Activated T-helper 1 cell treated with anti-CD3 and anti-CD28 coated beads, Interleukin-12 subunit alpha, Interleukin-12 subunit beta, Interleukin-2, Interleukin-4 antibody, amounts not matched to agents 30 ng/mL and 10 ng/mL and 1 ng/mL, durations not matched to agents 14 hours and 24 hours and 36 hours (primary cell): ENCODE measurements at places on chromosomes 2 and 18. TPM values are rescaled to one million over a fixed set of nuclear protein-coding genes. Genes with fewer than 3 reads are reported as not detected.

DNA sequence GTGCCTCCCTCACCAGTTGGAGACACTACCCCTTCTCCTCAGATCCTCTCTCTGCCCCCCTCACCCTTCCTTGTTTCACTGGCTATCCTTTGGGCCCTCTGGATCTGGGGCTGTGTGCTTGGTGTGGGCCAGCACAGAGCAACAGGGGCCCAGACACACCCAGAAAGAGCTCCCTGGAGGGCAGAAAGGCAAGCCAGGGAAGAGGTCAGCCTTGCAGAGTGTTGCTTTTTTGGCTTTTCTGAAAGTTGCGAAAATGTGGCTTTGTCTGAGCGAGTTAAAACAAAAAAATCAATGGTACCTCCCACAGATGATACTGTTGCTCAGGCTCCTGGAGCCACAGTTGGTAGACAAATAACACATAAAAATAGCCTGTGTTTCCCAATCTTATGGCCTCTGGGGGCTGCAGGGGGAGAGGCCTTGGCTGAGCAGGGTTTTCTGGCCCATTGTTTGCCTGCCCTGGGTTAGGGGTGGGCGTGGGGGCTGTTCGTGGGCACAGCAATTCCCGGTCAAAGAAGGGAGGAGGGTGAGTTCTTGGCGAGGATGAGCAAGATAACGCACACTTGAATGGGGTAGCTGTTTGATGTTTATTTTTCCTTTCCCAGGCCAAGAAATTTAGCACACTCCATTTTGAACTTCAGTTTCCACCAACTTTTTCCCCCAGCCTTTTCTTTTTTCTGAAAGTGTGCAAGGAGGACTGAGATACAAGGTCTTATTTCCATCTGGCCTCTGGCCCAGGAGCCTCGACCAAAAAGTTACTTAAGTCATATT is 167.0 kb upstream of the HAAO start:
- no peak for DNase-seq

DNA sequence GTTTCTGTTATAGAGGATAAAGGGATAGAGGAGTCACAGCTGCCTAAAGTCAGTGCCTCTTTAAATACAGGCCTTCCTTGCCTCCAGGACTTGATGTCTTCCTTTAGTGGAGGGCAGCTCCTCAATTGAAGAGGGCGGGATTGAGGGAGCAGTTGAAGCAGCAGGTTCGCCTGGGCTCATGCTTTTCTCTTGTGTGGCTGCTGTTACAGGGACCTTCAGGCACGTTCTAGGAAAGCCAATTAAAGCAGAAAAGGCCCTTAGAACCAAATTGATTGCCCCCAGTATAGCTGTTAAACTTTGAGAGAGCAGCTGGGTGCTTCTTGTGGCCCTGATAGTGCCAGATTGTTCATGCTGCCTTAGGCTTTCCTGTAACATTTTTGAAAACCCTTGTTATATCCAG is 42.0 kb upstream of the LTBP1 start:
- no peak for DNase-seq

Gene NT5DC4
- total RNA-seq: not detected in 2 replicates

Gene MARCHF7
- 76.5 and 80.3 TPM in 2 replicates for total RNA-seq

DNA sequence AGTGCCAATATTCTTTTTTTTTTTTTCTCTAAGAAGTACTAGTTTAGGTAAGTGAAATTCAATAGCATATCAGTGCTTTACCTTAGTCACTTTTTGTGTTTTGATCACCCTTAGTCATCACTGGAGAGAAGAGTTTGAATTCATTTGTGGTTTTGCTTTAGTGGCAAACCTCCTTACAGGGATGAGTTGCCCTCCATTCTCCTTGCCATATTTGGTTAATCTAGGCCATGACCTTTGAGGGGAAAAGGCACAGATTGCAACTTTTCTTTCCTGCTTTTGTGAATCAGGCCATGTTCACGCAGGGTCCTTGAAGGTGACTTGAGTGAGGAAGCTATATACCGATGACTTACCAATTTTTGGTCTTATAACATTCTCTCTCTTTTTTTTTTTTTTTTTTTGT is 34.4 kb downstream of the PLEKHA3 start:
- peak; percentile 17 for DNase-seq

- no peak for DNase-seq
These were observed 4.1 kb upstream of the EVA1A start for GRCh38 chr2:75564713-75565359.

GRCh38 chr2:53202063-53202462 is 565.5 kb upstream of the CHAC2 start:
- no peak for DNase-seq

DNA sequence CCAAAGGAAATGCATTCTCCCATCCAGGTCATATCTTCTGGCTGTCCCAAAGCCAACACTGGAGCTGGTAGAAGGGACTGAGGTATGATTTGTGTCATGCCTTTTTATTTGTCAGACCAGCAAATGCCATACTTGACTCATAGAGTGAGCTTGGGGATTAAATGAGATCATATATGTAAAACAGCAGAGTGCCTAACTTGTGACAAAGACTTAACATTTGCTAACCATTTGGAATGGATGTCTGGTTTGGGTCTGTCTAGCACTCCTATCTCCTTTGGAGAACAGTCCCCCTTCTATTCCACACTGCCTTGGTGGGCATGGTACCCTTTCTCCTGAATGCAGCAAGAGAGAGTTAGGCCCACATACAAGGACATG is 128.5 kb upstream of the LGALSL start:
- DNase-seq: no peak

GRCh38 chr2:167543721-167544120 is 655.4 kb downstream of the XIRP2 start:
- DNase-seq: no peak

Gene AQP12B
- not detected in 2 replicates for total RNA-seq

DNA sequence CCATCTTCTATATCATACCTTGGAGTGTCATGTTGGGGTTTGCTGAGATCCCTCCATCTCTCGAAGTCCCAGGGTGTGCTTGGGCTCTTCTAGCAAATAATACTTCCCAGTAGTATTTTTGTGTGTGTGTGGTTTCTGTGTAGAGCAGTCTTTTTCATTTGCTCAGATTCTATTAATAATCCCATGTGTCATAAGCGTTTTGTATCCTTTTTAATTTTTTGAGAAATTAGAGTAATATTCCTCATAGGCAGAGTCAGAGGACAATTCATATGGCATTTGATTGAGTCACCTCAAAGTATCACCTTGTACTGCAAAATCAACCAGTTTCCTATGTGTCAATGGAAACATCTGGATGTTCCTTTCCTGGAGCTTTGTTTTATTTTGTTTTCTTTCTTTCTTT is 37.4 kb upstream of the PPP1R1C start:
- no peak for DNase-seq

Gene SKOR2
- not detected in 2 replicates for total RNA-seq

GRCh38 chr2:402721-403120 is 114.8 kb upstream of the ALKAL2 start:
- DNase-seq: no peak

Gene RNASEH1
- 30.5 and 31.6 TPM in 2 replicates for total RNA-seq

Gene MYL12B
- total RNA-seq: 234 and 235 TPM in 2 replicates

GRCh38 chr2:224951723-224952481 is 90.4 kb downstream of the DOCK10 start:
- no peak for DNase-seq

GRCh38 chr2:80300346-80300745 is 4.2 kb downstream of the LRRTM1 start:
- no peak for DNase-seq

Gene PSD4
- 249 and 257 TPM in 2 replicates for total RNA-seq

Gene RBKS
- total RNA-seq: 0.76 and 0.83 TPM in 2 replicates

DNA sequence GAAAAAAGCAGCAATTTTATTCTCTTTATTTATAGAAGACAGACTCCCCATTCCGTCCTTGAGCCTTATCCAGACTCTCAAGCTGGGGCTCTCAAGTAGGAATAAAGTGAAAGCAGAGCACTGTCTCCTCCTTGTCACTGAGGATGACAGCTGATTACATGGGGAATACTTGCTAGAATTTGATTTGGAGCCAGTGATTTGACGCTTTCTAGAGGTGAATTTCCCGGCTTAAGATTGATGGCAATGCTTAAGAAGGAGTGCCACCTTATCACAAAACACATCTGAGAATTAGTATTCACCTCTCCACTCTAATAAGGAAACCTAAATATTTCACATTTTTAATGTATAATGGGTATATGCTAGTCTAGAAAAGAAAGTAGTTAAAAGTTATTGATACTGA is 135.4 kb upstream of the SLC39A10 start:
- no peak for DNase-seq

- DNase-seq: no peak
These were observed 3.9 kb upstream of the SH3RF3 start for GRCh38 chr2:109124982-109125592.

DNA sequence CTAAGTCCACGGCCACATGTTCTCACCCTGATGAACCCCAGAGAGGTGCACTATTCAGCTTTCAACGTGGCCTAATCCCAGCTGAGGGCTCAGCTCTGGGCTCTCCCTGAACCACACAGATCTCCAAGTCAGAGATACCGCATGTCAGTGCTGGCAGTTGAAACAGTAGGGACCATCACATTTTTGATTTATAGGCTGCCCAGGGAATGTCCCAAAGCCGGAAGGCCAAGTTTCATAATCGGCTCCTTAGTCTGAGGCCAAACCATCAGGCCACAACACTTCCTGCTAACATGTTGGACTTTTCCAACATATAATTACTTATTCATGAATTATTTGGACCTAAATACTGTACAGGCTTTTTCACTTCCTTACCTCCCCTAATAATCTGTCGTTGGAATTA is 91.9 kb upstream of the KLHL29 start:
- DNase-seq: no peak

GRCh38 chr2:144798034-144798433 is 278.1 kb upstream of the ZEB2 start:
- no peak for DNase-seq

GRCh38 chr2:94999431-94999883 is 26.1 kb upstream of the MAL start:
- DNase-seq: no peak

- no peak for DNase-seq
These were observed 31.8 kb downstream of the RNU4ATAC start for GRCh38 chr2:121562269-121563176.

Gene LYG2
- not detected in 2 replicates for total RNA-seq

GRCh38 chr2:195622966-195623365 is 34.1 kb upstream of the SLC39A10 start:
- DNase-seq: no peak

DNA sequence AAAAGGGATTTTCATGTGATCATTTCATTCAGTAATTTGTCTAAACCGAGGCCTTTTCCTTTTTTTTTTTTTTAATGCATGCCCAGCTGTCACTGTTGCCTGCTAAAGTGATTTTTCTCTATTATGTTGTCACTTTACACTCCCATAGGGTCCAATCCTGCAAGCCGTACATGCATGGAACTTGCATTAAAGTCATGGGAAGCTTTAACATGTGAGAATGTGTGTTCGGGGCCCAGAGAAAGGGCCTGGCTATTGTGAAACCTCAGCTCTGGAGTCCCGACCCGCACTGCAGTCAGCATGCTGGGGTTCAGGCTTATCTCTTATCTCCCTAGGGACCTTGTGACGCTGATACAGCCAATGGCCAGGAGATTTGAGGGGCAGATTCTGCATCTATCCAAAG is 474.6 kb downstream of the SLC4A3 start:
- no peak for DNase-seq

- no peak for DNase-seq
These were observed 1272.8 kb upstream of the ZEB2 start for GRCh38 chr2:145792745-145793144.

GRCh38 chr18:36917907-36918306 is 89.0 kb downstream of the KIAA1328 start:
- DNase-seq: no peak

Gene CROCC2
- total RNA-seq: not detected in 2 replicates

DNA sequence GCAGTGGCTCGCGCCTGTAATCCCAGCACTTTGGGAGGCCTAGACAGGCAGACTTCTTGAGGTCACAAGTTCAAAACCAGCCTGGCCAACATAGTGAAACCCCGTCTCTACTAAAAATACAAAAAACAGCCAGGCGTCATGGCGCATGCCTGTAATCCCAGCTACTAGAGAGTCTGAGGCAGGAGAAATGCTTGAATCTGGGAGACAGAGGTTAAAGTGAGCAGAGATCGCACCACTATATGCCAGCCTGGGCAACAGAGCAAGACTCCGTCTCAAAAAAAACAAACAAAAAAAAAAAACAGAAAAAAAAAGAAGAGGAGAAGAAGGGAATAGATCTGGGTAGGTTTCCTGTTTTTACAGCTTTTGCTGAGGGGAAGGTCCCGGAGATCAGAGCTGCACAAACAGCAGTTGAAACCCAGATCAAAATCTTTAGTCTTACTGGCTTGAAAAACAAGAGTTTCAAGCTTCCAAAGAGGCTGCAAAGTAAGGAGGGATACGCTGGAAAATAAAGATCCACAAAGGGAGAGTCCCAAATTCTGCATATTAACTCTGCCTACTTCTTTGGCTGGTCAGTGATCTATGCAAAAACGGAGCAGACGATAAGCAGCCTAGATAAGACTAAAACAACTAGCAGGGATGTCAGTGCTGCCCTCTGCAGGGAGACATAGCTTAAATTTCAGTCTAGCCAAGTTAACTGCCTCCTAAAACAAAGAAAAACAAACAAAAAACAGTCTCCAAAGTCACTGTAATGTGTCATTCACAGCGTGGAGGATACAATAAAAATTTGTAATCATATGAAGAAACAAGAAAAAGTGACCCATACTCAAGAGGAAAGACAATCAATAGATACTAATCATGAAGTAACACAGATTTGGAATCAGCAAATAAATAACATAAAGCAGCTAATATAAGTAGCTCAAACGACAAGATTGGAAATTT is 74.1 kb downstream of the TLK1 start:
- peak; percentile 23 for DNase-seq

- no peak for DNase-seq
These were observed 218.5 kb downstream of the LDLRAD4 start for GRCh38 chr18:13437034-13437433.

GRCh38 chr2:43897492-43897891 is 58.7 kb downstream of the ABCG8 start:
- no peak for DNase-seq

DNA sequence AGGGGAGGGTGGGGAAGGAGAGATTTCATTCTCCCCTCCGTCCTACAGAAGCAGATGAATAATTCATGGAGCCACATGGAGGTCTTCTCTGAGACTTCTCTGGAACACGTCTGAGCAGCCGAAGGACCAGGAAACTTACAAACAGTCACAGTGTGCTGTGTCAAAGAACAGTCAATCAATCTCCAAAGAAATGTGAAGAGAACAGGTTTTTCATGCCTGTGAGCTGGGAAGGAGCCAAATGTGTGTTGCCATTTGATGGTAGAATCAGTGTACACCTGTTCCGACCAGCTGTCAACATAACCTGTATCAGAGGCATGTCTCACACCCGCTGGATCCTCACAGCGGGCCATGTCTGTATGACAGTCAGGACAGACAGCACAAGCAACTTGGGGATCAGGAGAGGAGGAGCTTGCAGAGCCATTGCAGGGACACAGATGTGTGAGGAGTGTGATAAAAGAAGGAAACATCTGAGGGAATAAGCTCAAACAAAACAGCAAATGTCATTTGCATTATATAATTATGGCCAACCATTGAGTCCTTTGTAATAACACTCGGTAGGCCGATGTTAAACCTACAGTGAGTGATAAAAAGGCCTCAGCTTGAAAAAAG is 298.5 kb downstream of the EN1 start:
- no peak for DNase-seq

- DNase-seq: no peak
These were observed 206.9 kb downstream of the FBXO15 start for GRCh38 chr18:73940721-73941120.

GRCh38 chr18:55100817-55101457 is 141.7 kb upstream of the CCDC68 start:
- no peak for DNase-seq

Gene ELOA2
- total RNA-seq: not detected in 2 replicates
